ENCODE measurements at places on chromosomes 4 and X.
A peak's percentile ranks its signal among the peaks of the same experiment; 100 is the strongest.

DNA sequence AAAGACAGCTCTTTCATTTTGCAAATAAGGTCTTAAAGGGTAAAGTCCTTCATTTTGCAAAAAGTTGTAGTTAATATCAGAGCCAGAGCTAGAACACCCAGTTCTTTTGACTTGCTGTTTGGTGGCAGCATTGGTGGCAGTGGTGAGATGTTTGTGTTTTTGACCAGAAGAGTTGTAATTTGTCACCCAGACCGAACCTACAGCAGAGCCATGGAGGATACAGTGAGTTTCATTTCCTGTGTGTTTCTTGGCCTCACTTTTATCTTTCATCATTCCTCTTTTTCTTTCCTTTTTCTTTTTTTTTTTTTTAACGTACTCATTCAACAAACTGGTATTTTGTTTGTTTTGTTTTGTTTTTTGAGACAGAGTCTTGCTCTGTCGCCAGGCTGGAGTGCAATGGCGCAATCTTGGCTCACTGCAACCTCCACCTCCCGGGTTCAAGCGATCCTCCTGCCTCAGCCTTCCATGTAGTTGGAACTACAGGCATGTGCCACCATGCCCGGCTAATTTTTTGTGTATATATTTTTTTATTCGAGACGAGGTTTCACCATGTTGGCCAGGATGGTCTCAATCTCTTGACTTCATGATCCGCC lies 116.4 kb downstream of the AFF1 start:
- no peak for DNase-seq

- no peak for DNase-seq
Observed at GRCh38 chr4:155241664-155242063, 33.2 kb downstream of the NPY2R start.

- no peak for DNase-seq
Observed at GRCh38 chr4:125041372-125041930, 273.3 kb upstream of the FAT4 start.

- no peak for DNase-seq
Observed at GRCh38 chr4:119315036-119315435, 6.9 kb downstream of the FABP2 start.

- no peak for DNase-seq
Observed at GRCh38 chr4:15245006-15245530, 182.8 kb upstream of the C1QTNF7 start.

DNA sequence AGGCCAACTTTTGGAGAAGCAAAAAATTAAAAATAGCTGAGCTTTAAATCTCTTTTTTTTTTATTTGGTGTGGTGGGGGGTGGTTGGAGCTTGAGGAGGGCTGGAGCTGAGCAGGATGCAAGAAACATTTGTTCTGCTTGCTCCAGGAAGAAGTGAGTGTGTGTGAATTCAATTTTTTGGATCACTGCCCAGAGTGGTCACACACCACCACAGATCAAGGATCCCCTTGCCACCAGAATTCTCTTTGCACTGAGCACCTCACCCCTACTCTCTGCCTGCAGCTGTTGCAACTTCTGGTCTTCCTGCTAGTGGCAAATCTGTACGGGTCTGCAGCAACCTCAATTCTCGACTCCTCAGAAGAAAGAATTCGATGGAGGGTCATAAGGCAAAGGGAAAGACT lies 19.9 kb upstream of the PLP1 start:
- DNase-seq: no peak

DNA sequence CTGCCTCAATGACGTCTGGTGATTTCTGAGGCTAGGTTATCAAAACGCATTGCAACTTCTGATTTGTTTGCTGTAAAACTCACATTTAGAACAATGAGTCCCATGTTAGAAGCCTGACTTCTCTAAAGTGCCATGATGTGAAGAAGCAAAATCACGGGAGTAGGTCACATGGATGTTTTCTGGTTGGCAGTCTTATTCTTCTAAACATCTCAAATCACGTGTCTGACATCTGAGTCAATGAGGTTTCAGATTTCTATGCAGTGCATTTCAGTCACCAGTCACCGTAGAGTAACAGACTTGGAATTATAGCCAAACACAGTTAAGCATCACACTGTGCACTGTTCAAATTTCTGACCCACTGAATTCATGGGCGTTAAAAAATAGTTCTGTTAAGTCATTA lies 482.1 kb downstream of the TMA16 start:
- DNase-seq: no peak

- DNase-seq: no peak
Observed at GRCh38 chr4:65789805-65790204, 119.5 kb upstream of the EPHA5 start.

DNA sequence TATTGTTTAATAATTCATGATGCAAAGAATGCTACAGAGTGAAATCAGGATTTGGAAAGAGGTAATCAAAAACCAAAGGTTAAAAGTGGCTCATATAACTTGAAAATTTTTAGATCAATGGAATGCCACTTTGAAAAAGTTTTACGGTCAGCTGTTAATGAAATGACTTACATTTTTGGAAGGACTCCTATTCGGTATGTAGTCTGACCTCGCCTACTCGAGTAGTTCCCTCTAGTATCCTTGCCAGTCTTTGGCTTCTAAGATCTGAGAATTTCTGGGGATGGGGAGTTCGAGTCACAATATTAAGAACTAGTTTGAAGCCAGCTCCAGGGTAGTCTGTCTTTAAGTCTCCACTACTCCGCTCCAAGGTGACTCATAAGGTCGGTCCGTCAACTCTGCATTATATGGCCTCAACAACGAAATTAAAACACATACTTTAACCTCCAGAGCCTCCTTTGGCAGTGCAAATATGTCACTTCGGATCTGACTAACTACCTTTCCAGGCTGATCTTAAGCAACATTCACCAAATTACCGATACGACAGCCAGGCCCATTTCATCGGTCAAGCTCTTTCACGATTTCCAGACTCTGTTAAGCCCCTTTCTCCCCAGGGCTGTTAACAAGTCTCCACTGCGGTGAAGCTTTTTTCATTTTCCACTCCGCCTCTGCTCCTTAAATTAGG lies 733 bp upstream of the NAA15 start:
- DNase-seq: peak; percentile 43

All from activated CD4-positive, alpha-beta memory T cell treated with anti-CD3 and anti-CD28 coated beads for 36 hours (primary cell).